ENCODE measurements at places on chromosomes 1 and 21.

GRCh38 chr1:38481871-38482826 lies 377.4 kb downstream of the RRAGC start:
- DNase-seq, result no peak

GRCh38 chr1:227816750-227817446 lies 1.4 kb downstream of the PRSS38 start:
- DNase-seq, result no peak

GRCh38 chr1:24385160-24385940 lies 28.2 kb downstream of the STPG1 start:
- no peak for DNase-seq

DNA sequence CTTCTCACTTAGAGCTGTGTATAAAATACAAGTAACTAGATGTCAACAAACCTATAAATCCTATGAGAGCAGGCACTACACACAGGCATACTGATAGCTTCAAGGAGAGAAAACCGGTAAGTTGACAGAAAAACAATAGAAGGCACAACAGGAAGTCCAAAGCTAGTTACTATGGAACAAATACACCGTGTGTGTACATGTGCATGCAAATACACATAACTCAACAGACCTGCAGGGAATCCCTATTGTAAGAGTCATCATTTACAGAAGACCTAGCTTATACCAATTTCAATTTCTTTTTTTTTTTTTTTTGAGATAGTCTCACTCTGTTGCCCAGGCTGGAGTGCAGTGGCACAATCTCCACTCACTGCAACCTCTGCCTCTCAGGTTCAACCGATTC lies 26.3 kb downstream of the JAK1 start:
- no peak for DNase-seq

GRCh38 chr21:42684109-42684916 lies 30.9 kb downstream of the PDE9A start:
- no peak for DNase-seq

- no peak for DNase-seq
Observed at GRCh38 chr1:149888999-149889289, 10.4 kb upstream of the BOLA1 start.

DNA sequence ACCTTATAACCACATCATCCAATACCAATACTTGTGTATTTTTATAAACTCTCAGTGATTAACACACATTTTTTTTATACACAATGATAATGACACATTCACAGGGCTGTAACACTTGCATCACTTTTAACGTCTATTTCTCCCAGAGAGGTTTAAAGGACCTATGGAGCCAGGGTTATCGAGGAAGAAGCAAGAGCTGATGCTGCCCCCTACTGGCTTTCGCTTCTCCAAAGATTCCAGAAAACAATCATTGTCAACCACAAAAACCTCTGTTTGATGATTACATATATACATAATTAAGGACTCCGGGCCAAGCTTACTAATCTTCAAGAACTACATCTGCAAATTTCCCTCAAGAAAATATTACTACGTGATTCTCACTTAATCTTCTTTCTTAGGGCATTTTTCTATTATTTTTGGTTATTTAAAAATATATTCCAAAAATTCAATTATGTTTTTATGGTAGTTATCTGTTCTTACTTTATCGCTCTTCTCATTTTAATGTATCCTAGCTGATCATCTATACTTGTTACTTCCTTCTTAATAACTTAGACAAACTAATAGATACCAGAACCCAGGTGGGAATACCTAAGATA lies 214.5 kb downstream of the VAV3 start:
- DNase-seq, result peak; percentile 17

DNA sequence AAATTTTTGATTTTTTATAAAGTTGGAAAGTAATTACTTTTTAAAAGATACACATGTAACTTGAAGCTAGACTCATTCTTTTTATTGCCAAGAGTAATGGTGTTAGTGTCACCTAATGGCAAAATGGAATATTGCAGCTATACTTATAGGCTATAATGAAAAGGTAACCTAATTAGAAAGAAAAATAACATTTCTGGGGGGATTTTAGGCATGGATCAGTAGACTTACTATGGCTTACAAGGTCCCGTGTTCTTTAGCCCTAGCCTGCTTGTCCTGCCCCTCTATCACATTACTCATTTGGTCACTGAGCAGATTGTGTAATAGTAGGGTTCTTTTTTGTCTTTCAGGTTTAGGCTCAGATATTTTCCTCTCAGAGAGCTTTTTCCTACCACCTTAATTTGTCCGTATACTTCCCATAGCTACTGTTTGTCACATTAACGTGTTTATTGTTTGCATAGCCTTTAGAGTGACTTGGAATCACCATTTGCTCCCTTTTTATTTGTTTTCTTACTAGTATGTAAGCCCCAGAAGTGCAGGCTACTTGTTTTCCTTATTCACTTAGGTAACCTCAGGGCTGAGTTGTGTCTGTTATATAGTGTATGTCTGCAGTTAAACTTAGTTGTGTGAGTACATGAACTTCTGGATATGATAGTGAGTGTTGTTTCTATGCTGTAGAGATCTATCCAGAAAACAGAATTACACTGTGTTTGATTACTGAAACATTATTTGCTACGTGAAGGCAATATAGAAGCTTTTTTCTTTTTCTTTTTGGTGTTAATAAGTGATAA lies 58.7 kb downstream of the RABGAP1L start:
- DNase-seq, result no peak

- DNase-seq, result no peak
Observed at GRCh38 chr1:41108696-41109275, 87.3 kb upstream of the SLFNL1 start.

GRCh38 chr1:182229921-182230491 lies 161.6 kb downstream of the GLUL start:
- peak; percentile 100 for DNase-seq

DNA sequence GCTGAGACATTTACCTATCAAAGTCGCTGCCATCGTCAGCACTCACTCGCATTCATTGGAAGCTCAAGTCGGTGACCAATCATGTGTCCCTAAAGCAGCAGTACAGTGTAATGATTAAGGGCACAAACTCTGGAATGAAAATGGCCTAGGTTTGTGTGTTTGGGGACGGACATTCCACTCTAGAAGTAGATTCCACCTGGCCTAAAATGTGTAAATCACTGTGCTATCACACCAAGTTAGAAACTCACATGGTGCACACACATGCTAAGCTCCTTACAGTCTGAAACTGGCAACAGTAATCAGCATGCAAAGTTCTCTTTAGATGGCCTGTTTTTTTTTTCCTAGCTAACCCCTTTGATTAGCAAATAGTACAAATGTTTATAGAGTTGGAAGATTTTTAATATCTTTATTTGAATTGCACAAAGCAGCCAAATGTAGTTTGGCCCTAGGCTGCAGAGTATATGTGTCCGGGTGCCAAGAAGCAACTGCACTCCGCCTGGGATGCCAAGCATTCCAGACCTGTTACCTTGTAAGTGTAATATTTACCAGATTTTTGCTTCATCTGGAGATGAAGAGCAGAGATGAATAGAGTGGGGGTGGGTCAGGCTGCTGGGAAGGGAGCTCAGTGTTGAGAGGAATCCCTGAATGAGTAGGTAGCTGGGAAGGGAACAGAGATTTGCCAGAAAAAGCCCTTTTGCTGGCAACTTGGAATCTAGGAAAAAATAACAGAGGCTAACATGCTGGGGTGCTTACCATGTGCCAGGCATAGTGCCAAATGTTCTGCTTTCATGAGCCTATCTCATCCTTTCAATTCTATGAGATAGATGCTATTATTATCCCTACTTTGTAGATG lies 35.2 kb downstream of the TGFB2 start:
- no peak for DNase-seq

DNA sequence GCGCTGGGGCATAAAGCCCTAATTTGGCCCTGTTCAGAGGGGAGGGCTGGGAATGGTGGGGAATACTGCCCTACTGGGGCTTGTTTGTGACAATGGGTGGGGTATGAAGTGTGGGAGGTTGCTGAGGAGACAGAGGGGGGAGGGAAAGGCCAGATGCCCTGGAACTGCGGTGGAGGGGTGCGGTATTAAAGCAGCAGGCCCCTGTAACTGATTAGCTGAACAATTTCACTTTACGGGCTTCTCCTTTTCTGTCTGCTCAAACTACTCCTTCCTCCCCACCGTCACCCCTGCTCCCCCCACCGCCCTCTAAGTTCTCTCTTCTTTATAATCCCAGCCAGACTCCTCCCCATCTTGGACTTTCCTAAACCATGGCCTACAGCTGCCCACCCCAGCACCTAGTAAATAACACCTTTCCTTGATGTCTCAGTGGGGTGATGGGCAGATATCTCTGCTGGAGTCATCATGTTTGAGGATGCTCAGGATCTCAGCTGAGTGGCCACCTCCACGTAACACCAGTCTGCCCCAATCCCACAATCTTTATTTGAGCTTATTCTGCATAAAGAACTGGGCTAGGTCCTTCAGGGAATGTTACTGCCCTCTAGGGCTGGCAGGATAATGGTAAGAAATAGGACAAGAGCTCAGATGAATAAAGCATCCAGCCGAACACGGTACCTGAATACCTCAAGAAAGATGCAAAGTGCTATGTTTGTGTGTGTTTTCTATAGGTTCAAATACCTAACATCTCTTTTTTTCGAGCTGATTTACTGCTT lies 33.5 kb downstream of the XCL1 start:
- DNase-seq, result no peak

DNA sequence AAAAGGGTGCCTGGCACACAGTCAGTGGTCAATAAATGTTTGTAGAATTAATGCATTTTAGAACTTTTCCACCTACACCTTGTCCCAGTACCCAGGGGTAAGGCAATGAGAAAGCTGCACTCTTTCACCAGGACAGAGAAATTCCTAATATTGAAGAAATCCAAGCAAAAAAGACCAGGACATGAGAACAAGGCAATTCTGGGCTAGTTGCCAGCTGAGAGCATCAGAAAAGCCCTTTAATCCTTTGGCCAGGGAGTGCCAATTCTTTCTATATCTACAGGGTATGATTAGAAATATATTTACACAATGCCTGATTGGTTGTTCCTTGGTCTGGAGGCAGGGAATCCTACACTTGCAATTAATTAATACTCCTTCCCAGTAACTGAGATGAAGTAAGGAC lies 492.4 kb upstream of the NFIA start:
- DNase-seq, result no peak

DNA sequence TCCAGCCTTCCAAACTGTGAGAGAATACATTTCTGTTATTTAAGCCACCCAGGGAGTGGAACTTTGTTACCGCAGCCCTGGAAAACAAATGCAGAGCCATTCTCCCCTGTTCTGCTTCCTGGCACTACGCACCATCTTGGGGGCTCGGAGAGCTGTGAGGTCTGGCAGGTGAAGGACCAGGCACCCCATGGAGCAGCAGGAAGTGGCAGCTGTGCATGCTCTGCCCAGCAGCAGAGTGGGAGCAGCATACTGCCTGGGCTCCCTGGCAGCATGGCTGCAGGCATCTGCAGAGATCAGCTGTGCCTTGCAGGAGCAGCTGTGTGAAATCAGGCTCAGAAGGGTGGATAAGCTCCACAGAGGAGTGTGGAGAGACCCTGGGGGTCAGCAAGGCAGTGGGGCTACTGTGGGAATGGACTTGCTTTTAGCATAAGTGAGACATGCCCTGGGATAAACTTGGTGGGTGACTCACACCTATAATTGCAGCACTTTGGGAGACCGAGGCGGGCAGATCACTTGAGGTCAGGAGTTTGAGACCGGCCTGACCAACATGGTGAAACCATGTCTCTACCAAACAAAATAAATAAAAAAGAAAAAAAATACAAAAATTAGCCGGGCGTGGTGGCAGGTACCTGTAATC lies 17.7 kb upstream of the ZSCAN20 start:
- no peak for DNase-seq

GRCh38 chr21:14453339-14454015 lies 70.5 kb upstream of the HSPA13 start:
- no peak for DNase-seq

DNA sequence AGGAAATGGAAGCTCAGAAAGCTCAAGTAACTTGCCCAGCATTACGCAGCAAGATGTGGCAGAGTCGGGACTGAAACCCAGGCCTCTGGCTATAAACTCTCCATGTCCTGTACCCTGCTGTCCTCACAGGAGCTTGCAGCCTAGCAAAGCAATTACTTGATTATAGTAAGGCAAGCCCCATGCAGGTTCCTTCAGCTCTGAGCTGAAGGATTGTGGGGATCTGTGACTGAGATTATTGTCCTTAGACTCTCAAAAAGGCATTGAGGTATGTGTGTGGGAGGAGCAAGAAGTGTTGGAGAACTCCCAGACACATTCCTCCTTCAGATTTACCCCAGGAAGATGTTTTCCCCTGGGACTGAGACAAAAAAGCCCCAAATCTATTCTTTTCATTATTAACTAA lies 124.0 kb upstream of the SPATA6 start:
- no peak for DNase-seq

- no peak for DNase-seq
Observed at GRCh38 chr21:39251326-39251725, 62.1 kb downstream of the BRWD1 start.

- no peak for DNase-seq
Observed at GRCh38 chr1:181036107-181036836, 2.5 kb downstream of the MR1 start.

DNA sequence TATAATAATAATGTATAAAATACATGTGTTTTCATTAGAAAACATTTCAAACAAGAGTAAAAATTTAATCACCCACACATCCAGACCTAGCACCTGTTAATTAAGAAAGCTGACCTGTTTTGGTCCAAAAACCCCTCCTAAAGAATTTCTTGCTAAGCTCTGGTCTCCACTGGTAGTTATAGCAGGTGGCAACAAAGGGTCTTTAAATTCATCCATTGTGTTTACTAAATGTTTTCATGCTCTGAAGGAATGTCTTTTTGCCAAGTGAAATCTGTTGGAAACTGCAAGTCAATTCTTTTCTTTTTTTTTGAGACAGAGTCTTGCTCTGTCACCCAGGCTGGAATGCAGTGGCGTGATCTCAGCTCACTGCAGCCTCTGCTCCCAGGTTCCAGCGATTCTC lies 141.1 kb downstream of the ESRRG start:
- DNase-seq, result no peak

DNA sequence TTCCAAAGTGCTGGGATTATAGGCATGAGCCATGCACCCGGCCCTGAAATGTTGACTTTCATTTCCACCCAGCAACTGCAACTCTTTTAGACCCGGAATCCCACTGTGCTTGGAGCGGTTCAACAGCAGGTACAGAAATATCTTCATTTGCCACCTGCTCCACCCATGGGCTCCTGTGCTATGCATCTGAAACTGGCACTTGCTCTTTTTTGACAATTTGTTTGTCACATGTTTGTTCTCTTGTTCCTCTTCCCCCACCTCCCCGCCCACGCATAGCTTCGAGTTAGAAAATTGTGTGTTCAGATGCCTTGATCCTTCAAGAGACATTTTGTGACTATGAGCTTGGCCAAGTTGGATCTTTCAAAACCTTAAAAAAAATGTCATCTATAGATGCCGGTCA lies 2.4 kb upstream of the IFNLR1 start:
- DNase-seq, result no peak
